Stimulated activated CD4-positive, alpha-beta T cell treated with anti-CD3 and anti-CD28 coated beads, Interleukin-4, amount 100 ng/mL, for 1 hour (primary cell): ENCODE measurements at places on chromosomes 6 and 20.

DNA sequence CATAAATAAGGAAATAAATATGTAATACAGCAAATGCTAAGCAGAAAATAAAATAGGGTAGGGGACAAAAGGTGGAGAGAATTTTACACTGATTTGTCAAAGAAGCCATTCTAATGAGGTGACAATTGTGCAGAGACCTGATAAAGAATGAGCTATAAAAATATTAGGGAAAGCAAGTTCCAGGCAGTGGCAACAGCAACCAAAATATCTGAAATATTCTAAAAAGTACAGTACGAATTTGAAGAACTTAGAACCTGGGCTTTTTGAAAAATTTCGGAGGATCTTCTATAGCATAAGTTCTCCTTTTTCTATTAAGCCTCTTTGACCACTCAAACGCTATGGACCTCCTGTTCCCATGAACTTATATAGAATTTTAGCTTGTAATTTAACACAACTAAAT lies 98.0 kb upstream of the FAM184A start:
- no peak for DNase-seq

DNA sequence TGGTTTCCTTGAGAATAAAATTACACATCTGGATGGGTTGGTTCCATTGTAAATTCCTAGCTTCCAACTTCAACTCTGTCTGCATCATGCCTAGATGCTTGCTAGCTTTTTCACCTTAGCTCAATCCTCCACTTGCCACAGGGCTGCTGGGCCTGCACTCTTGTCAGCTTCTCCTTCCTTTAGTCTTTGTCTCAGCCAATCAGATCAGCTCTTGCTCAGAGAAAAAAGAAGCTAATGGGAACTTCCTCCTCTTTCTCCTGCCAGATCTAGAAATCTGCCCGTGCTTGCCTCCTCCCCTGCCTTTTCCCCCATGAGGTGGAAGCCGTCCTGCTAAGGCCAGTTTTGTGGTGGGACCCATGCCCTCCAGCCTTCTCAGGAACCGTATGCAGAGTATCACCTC lies 18.5 kb downstream of the RAE1 start:
- no peak for DNase-seq

DNA sequence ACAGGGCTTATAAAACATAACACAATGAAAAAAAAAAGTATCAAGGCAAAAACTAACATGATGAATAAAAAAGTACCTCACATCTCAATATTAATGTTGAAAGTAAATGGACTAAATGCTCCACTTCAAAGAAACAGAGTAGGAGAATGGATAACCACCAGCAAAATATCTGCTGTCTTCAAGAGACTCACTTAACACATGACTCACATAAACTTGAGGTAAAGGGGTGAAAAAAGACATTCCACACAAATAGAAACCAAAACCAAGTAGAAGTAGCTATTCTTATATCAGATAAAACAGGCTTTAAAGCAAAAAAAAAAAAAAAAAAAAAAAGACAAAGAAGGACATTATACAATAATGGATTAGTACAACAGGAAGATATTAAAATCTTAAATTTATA lies 86.9 kb downstream of the TBC1D32 start:
- DNase-seq = no peak

DNA sequence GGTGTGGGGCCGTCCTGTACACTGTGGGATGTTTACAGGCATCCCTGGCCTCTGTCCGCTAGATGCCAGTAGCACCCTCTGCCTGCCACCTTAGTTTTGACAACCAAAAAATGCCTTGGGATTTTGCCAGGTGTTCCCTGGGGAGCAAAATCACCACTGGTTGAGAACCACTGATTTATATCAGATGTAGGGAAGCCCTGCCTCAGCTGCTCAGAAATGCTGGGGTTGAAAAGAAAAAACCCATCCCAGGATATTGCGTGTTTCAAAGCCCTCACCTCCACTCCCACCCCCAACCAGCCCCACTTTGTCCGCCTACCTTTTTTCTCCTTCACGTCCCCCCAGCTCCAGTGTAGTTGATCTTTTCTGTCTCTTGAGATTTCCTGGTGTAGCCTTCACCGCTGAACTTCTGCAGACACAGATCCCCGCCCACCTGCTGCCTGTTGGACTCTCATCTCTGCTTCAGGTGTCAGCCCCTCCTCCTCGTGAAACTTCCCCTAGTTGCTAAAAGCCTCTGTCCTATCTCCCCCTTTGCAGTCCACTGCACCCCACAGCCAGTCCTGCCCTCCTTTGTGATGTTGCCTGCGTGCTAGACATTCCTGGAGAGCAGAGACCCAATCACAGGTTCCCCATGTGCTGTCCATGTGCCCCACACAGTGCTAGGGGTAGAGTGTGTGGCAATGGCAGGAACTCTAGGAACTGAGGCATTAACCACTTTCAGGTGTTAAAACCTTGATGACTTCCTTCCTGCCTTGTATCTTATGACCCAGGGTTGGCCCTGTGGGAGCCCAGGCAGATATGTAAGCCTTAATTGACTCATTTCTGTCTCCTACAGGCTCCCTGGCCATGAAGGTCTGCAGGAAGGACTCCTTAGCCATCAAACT lies 98.9 kb downstream of the TBC1D7 start:
- no peak for DNase-seq

GRCh38 chr6:108715832-108716231 lies 132.4 kb upstream of the ARMC2 start:
- no peak for DNase-seq

DNA sequence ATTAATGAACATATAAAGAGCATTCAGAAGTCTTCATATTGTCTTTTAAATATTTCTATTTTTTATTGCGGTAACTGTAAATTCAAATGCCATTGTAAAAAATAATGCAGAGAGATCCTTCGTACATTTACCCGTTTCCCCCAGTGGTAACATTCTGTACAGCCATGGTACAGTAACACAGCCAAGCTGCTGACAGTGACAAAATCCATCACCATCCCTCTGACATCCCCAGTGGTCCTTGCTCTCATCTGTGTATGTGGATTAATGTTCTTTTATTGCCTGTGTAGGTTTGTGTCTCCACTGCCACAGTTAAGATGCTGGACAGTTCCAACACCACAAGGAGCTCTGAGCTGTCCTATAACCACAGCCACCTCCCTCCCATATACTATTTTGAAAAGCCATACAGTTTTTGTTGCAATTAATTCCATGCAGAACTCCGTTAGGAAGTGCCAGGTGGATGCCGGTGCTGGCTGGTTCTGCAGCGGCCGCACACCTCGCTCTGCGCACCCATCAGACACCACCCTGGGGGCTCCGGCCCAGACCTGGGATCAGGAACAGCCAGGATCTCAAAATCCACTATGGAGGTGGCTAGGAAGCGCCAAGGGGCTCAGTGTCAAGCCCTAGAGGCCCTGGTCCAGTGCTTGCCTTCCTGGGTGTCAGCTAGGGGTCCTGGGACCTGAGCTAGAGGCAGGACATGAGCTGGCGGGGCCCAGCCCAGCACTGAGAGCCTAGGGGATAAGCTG lies 93.1 kb upstream of the PMEPA1 start:
- DNase-seq = no peak

DNA sequence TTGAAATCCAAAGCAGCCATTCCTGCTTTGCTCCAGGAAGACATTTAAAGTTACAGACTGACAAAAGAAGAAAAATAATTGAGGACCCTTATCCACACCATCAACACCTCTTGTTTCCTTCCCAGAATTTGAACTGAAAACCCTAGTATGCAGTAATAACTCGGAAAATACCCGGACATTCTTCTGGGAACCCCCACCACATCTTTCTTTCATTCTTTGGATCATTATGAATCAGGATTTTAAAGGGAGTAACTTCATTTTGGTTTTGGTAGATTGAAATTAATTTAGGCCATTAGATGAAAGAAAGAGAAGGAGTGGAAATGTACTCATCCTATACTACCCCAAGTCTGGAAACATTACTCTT lies 213.8 kb upstream of the MARCKS start:
- no peak for DNase-seq

DNA sequence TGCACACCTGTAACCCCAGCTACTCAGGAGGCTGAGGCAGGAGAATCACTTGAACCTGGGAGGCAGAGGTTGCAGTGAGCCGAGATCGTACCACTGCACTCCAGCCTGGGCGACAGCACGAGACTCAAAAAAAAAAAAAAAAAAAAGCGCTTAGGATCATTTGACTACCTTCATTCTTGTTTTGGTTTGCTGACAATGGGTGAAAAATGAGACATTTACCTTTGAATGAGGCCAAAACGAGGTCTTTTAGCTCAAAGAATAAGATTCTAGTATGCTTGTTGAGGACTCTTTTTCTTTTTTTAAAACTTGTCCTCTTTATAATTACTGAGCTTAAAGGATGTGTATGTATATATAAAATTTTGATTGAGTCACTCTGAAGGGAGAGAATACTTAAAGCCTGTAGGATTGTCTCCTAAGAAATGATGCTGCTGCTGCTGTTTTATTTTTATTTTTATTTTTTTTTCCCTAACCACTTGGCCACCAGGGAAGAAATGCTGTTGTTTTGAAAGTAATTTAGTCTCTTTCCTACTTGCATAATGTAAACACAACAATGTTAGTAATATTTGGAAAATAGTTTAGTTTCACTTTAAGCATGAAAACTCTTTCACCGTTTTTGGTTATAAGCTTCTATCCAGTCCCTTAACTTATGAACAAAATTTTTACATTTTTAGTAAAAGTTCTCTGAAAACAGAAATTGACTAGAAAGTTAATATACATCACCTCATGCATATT lies 7.9 kb downstream of the UBR2 start:
- DNase-seq = no peak

GRCh38 chr20:53052380-53052779 lies 80.2 kb downstream of the TSHZ2 start:
- DNase-seq = no peak

- no peak for DNase-seq
These were observed 48.1 kb downstream of the MCUR1 start for GRCh38 chr6:13766201-13766634.

DNA sequence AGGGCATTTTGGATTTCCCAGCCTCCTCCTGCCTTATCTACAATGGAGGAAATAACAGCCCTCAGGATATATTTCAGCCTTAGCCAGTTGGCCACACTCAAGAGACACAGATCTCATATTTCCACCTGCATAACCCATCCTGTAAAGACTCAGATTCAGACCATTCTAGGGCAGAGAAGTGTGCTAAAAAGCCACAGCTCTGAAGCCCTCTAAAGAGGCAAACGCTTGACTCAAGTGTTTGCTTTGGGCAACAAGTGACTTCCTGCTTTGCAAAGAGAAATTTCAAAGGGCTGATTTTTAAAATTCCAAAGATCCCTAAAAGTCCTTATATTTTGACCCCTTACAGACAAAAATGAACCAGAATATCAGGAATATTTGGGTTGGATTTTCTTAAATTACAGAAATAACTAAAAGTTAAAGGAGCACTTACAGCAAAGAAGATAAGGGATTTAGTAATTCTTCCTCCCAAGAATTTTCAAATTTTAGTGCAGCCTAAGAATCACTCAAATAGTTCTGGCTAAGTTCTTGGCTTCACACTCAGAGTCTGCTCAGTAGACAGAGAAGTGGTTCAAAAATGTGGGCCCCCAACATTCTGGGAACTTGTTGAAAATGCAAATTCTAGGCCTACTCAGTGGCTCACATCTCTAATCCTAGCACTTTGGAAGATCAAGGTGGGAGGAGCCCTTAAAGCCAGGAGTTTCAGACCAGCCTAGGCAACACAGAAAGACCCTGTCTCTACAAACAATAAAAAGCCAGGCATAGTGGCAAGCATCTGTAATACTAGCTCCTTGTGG lies 18.9 kb upstream of the ADGRF5 start:
- no peak for DNase-seq

GRCh38 chr6:158218467-158218866 lies 50.3 kb downstream of the GTF2H5 start:
- DNase-seq = no peak

GRCh38 chr6:55100686-55101085 lies 73.6 kb upstream of the HCRTR2 start:
- no peak for DNase-seq

GRCh38 chr6:4908062-4908461 lies 95.8 kb downstream of the RPP40 start:
- DNase-seq = no peak

GRCh38 chr6:4355241-4355640 lies 219.9 kb upstream of the ECI2 start:
- no peak for DNase-seq

DNA sequence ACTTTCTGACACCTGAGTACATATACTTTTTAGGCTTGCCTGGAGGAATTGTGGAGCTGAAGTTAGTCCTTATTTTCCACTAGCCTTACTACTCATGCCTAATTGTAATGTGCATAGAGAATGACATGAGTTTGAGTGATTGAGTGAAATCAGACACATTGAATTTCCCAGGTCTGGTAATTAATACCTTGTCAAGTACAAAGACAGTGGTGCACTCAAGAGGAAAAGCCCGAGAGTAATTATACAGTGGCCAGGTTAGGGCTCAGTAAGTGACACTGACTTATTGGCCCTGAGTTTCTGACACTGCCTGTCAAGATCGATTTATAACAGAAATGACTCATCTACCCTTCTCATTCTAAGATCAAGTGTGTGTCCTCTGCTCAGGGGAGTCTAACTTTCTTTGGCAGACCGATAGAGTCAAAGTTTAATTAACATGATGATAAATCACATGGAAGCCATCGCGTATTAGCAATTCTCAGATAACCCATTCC lies 288.3 kb downstream of the TPBG start:
- DNase-seq = no peak

- DNase-seq = no peak
These were observed 87.1 kb downstream of the PSMG4 start for GRCh38 chr6:3345836-3346235.

DNA sequence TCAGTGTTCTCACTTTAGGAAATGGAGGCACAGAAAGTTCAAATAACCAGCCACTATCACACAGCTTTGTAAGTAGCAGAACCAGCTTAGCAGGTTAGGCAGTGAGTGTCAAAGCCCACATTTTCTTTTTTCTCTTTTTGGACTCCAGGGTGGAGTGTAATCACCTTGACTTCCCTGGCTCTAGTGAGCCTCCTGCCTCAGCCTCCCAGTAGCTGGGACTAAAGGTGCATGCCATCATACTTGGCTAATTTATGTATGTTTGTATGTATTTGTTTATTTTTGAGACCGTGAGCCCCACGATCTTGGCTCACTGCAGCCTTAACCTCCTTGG lies 7.8 kb upstream of the NCOA3 start:
- no peak for DNase-seq

- DNase-seq = no peak
These were observed 27.1 kb downstream of the CDYL start for GRCh38 chr6:4803343-4803744.

- no peak for DNase-seq
These were observed 187.8 kb downstream of the OGFRL1 start for GRCh38 chr6:71476371-71476770.

GRCh38 chr6:73927421-73927820 lies 231.4 kb downstream of the CD109 start:
- DNase-seq = no peak

DNA sequence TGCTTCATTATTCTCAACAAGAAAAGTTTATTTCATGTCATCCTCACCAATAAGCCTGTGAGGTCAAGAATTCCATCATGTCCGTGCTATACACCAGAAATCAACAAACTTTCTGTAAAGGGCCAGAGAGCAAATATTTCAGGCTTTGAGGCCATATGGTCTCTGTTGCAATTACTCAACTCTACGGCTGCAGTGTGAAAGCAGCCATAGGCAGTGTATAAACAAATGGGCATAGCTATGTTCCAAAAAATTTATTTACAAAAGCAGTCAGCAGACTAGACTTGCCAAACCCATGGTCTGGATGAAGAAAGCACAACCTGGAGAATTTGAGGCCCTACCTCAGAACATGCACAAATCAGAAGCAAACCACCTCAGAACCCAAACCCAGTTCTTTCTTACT lies 118.5 kb downstream of the PCSK2 start:
- no peak for DNase-seq
